ENCODE measurements at places on chromosomes 5 and 9.

GRCh38 chr5:77328930-77329647 lies 118.6 kb downstream of the PDE8B start:
- no peak for DNase-seq

DNA sequence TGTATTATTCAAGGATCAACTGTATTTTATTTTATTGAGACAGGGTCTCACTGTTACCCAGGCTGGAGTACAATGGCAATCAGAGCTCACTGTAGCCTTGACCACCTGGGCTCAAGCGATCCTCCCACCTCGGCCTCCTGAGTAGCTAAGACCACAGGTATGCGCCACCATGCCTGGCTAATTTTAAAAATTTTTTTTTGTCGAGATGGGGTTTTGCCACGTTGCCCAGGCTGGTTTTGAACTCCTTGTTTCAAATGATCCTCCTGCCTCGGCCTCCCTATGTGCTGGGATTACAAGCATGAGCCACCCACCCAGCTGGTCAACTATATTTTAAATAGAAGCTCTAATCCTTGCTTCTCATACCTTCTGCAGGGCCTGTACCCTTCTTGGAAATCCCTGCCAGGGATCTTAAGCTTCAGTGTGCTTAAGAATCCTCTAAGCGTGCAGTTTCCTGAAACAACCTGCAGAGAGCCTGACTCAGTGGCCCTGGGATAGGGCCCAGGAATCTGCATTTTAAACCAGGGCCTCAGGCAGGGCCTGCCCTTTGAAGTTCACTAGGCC lies 2.9 kb downstream of the AKNA start:
- no peak for DNase-seq

DNA sequence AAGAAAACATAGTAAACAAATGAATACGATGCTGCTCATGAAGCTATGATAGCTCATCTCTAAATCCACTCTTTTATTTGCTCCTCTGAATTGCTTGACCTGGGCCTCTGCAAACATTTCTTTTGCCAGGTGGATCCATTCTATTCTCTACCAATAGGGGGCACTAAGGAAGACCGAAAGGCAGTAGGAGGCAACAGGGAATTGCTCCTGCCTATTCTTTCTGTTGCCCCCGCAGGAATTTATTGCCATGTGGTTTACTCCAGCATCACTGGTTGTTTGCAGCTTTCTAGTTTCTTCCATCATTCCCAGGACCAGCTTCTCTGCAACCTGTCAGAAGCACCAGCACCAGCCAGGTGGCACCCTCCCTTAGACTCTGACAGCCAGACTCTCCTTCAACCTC lies 5.3 kb downstream of the GAPT start:
- DNase-seq = no peak

DNA sequence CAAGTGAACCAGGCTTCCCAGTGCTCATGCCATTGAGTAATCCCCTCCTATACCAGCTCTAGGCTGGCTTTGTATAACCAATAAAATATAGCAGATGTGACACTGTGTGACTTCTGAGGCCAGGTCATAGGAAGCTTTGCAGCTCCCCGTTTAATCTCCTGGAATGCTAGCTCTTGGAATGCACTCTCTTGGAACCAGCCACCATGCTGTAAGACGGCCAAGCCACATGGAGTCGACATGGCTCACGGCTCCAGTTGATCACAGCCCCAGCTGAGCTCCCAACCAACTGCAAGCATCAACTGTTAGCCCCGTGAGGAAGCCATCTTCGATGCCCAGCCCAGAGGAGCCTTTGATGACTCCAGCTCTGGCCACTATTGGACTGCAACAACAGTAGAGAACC lies 74.5 kb downstream of the SH3TC2 start:
- DNase-seq = no peak

GRCh38 chr5:67350618-67351201 lies 154.1 kb upstream of the CD180 start:
- no peak for DNase-seq

DNA sequence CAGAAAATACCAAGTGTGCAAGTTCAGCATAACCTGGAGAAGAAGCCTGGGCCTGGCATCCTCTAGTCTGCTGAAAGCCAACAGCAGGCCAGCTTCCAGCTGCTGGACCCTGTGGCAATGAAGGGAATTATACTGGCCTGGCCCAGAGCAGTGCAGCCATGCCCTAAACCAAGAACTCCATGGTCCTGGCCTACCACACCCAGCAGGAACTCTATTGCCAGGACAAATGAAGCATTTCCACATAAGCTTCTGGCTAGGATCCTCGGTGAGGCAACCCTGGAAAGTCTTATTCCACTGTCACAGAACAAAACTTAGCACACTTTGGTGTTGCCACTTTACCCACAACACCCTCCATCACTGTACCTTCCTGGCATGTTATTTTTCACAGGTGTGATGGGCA lies 35.5 kb downstream of the CDK5RAP2 start:
- no peak for DNase-seq

- no peak for DNase-seq
Observed at GRCh38 chr9:134061688-134062371, 6.0 kb downstream of the BRD3 start.

DNA sequence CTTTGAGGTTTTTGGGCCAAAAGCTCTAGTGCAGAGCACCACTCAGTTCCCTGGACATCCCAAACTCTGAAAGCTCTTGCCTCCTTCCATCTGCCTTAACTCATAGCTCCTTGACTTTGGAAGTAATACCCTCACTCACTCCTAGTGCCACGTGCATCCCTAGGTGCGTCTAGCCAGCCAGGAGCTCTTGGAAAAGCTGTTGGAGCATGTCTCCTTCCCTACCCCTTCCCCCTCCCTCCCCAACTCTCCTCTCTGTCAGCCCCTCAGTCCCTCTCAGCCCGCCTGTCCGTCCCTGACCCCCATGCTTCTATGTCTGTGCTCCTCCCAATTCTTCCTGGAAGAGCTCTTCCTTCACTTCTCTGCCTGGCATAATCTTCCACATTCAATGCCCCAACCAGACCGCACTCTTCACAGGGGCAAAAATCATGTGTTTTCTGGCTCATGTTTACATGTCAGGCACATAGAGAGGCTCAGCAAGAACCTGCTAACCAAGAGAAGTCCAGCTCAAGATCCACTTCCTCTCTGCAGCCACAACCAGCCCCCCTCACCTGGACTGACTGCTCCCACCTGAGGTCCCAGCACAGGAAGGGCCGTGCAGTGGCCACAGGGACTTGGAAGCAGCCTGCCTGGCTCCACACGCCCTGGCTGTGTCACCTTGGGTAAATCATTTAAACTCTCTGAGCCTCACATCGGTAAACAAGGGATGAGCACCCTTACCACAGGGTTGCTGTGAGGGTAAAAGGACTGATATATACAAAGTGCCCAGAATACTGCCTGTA lies 58.4 kb downstream of the WHRN start:
- no peak for DNase-seq

- no peak for DNase-seq
Observed at GRCh38 chr5:95959051-95959887, 2.4 kb downstream of the ELL2 start.

DNA sequence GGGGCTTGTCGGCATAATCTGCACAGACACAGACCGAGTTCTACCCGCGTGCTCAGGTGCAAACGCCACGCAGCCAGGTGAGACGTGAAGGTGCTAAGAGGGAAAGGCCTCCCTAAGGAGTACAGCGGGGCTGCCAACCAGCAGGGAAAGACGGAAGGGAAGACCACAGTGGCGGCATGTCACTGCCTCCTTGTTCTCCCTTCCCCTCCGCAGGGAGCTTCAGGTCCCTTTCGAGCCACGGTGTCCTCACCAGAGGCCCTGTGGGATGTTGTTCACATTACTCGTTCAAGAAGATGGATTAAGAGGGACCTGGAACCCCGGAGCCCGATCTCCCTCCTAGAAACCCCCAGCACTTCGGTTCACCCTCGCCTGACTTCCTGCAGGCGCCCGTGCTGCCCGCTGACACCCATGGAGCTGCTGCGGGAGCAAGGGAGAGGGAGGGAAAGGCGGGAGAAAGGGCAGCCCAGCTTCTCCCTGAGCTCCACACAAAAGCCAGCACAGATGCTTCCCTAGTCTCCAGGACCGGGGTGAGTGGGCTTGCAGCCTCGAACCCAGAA lies 686 bp downstream of the BRD9 start:
- DNase-seq = no peak

DNA sequence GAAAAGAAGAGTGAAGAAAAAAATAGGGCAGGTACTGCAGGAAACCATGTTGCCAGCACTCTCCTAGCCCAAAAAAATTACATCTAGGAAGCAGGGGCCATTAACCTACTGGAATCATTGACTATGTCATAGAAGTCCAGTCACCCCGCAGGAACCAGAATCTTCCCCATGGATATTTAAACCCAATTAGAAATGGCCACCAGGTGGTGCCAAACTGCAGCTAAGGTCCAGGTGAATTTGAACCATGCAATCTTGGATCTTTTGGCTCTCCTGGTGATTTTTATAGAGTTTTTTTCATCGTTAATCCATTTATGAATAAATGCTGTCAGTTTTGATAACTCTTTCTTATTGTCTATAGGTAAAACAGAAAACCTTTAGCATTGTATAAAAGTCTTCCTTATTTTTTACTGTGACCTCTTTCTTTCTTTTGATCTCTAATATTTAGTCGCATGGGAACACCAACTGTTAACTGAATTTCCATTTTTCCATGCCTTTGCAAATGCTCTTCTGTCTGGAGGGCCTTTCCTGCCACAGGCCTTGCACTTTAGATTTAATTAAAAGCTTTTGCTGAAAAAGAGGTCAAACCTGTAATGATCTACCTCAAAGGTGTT lies 147.5 kb upstream of the FGF10 start:
- DNase-seq = peak; percentile 4
